ENCODE measurements at places on chromosomes 7 and 10. TPM values are rescaled to one million over a fixed set of nuclear protein-coding genes. Genes with fewer than 3 reads are reported as not detected.

GRCh38 chr7:5677538-5678294 is 103.7 kb downstream of the RNF216 start:
- DNase-seq = peak; percentile 66

Gene ALOX5
- total RNA-seq = 16.0 TPM

Gene RBM28
- 22.0 TPM for total RNA-seq

Gene EPHB6
- 158 TPM for total RNA-seq

Measured in lower leg skin (tissue), 4 donors.